B cell (primary cell): ENCODE measurements at places on chromosomes 6 and 20. TPM values are rescaled to one million over a fixed set of nuclear protein-coding genes. Genes with fewer than 3 reads are reported as not detected.

GABRR1 gene
- not detected in 2 replicates for polyA plus RNA-seq

NEDD9 gene
- 38.9 and 56.2 TPM in 2 replicates for polyA plus RNA-seq

TAAR6 gene
- not detected in 2 replicates for polyA plus RNA-seq

HSPA1L gene
- polyA plus RNA-seq, result 0.49 and 0.81 TPM in 2 replicates

SNAP91 gene
- polyA plus RNA-seq, result not detected in 2 replicates

MRPS10 gene
- 10.5 and 11.9 TPM in 2 replicates for polyA plus RNA-seq

DPPA5 gene
- not detected in 2 replicates for polyA plus RNA-seq

SLC17A2 gene
- polyA plus RNA-seq, result not detected in 2 replicates

TRAPPC3L gene
- polyA plus RNA-seq, result not detected in 2 replicates

PLCB4 gene
- polyA plus RNA-seq, result not detected in 2 replicates

ITPA gene
- 51.9 and 65.6 TPM in 2 replicates for polyA plus RNA-seq

ULBP1 gene
- 0.04 and 0.48 TPM in 2 replicates for polyA plus RNA-seq

ELOVL2 gene
- polyA plus RNA-seq, result not detected in 2 replicates

FAM83C gene
- polyA plus RNA-seq, result not detected in 2 replicates

IMPG1 gene
- not detected in 2 replicates for polyA plus RNA-seq

HTR1E gene
- not detected in 2 replicates for polyA plus RNA-seq

LTB gene
- polyA plus RNA-seq, result 832 and 938 TPM in 2 replicates

MOG gene
- not detected in 2 replicates for polyA plus RNA-seq

KCNK5 gene
- polyA plus RNA-seq, result not detected in 2 replicates

DDX43 gene
- 2.1 and 2.6 TPM in 2 replicates for polyA plus RNA-seq

ABHD16B gene
- polyA plus RNA-seq, result not detected in 2 replicates

FAM184A gene
- 0.06 and 0.07 TPM in 2 replicates for polyA plus RNA-seq

C6orf132 gene
- polyA plus RNA-seq, result not detected in 2 replicates

C20orf141 gene
- not detected in 2 replicates for polyA plus RNA-seq

ENPP1 gene
- polyA plus RNA-seq, result 0.13 and 0.27 TPM in 2 replicates

SLC17A3 gene
- 0.19 TPM in 1 of 2 replicates, not detected in the other for polyA plus RNA-seq

SLC22A16 gene
- not detected in 2 replicates for polyA plus RNA-seq

GSS gene
- polyA plus RNA-seq, result 28.6 and 29.7 TPM in 2 replicates

PBOV1 gene
- polyA plus RNA-seq, result not detected in 2 replicates

ZNF343 gene
- polyA plus RNA-seq, result 11.6 and 12.3 TPM in 2 replicates

SRXN1 gene
- polyA plus RNA-seq, result 0.62 and 1.3 TPM in 2 replicates

ARMC2 gene
- polyA plus RNA-seq, result 4.4 and 4.8 TPM in 2 replicates

OPRL1 gene
- 3.1 and 3.5 TPM in 2 replicates for polyA plus RNA-seq

CAGE1 gene
- 0.13 and 0.25 TPM in 2 replicates for polyA plus RNA-seq

SLC22A1 gene
- polyA plus RNA-seq, result 0.17 and 0.18 TPM in 2 replicates

BTBD3 gene
- 2.1 and 4.4 TPM in 2 replicates for polyA plus RNA-seq

TRIM39 gene
- 18.1 and 43.6 TPM in 2 replicates for polyA plus RNA-seq

GCLC gene
- 9.6 and 10.7 TPM in 2 replicates for polyA plus RNA-seq

GUCA1A gene
- polyA plus RNA-seq, result not detected in 2 replicates

AVP gene
- polyA plus RNA-seq, result not detected in 2 replicates

PCED1A gene
- polyA plus RNA-seq, result 147 and 176 TPM in 2 replicates

WFDC12 gene
- polyA plus RNA-seq, result not detected in 2 replicates

DACT2 gene
- polyA plus RNA-seq, result not detected in 2 replicates

AGPAT4 gene
- polyA plus RNA-seq, result 4.4 and 6.6 TPM in 2 replicates

EEF1A1 gene
- polyA plus RNA-seq, result 9,254 and 9,671 TPM in 2 replicates

PROKR2 gene
- polyA plus RNA-seq, result not detected in 2 replicates

LPA gene
- not detected in 2 replicates for polyA plus RNA-seq

VGLL2 gene
- polyA plus RNA-seq, result not detected in 2 replicates

SLC35D3 gene
- not detected in 2 replicates for polyA plus RNA-seq

PGBD1 gene
- 0.55 and 1.2 TPM in 2 replicates for polyA plus RNA-seq

PRRC2A gene
- polyA plus RNA-seq, result 152 and 153 TPM in 2 replicates

TREM1 gene
- polyA plus RNA-seq, result 1.5 and 1.9 TPM in 2 replicates

CST7 gene
- polyA plus RNA-seq, result 3.4 and 3.7 TPM in 2 replicates

LY6G6C gene
- 0.13 and 0.30 TPM in 2 replicates for polyA plus RNA-seq

KCNG1 gene
- polyA plus RNA-seq, result 56.1 and 57.7 TPM in 2 replicates

KCNS1 gene
- polyA plus RNA-seq, result 0.04 TPM in 1 of 2 replicates, not detected in the other

KCNK16 gene
- not detected in 2 replicates for polyA plus RNA-seq

GNAS-AS1 gene
- 0.19 TPM in 1 of 2 replicates, not detected in the other for polyA plus RNA-seq

GPR63 gene
- polyA plus RNA-seq, result 0.01 and 0.10 TPM in 2 replicates
